SW 1271 (cell line): ENCODE measurements at places on chromosomes 12 and 14.

DNA sequence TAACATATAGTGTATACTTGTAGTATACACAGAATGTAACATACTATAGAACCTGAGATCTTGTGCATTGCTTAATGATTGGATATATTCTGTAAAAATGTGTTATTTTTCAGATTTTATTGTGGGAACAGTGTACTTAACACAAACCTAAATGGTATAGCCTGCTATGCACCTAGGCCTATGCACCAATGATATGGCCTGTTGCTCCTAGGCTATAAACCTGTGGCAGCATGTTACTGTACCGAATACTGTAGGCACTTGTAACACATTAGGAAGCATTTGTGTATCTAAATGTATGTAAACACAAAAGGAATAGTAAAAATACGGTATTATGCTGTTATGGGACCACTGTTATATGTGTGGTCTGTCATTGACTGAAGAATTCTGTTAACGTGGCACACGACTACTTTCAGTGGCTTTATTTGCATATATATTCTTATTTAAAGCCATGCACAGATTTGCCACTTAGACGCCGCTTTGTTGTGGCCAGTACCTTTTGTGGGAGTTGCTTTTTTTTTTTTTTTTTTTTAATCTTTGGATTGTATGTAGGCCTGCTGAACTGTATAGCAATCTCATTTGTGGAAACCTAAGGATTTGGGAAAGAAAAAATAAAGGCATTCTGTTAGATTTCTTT, 7.4 kb downstream of the PAPOLA start:
- no peak for DNase-seq

- DNase-seq: no peak
These were observed 2.6 kb downstream of the ETFRF1 start for GRCh38 chr12:25197608-25198007.

DNA sequence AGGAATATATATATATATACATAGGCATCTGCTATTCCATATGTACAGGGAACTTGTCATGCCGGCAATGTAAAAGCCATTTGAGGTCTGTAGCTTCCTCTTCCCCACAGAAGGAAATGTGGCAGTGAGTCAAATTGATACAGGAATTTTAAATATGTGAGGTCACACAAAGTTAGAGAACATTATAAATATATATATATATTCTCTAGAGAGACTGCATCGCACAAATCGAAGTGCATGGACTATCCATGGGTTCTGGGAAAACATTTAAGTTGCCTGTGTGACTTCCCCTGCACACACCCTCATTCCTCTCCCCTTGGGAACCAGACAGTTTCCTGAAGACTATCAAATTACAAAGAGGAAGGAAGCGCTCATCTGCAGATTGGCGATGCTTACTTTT, 100.9 kb upstream of the CCDC91 start:
- DNase-seq: no peak

DNA sequence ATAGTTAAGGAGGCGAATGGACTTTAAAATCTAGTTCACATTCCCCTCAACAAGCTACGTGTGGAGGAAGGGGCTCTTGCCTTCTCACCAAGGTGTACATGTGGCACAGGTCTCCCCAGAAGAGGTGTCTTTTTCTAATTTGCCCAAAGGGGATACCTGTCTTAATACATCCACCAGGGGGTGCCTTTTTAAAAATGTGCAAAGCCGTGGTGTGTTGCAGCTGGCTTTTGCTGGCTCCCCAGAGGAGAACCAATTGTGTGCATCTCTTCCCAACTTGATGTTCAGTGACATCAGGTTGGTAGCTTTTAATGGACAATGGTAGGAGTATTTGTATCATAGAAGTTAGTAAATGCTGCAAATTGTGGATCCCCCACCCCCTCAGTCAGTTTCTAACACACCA, 33.8 kb downstream of the CREBL2 start:
- peak; percentile 17 for DNase-seq

- DNase-seq: no peak
These were observed 11.7 kb downstream of the HSP90AA1 start for GRCh38 chr14:102075155-102075554.

GRCh38 chr14:49479432-49479831, 106.7 kb downstream of the RPS29 start:
- DNase-seq: no peak

DNA sequence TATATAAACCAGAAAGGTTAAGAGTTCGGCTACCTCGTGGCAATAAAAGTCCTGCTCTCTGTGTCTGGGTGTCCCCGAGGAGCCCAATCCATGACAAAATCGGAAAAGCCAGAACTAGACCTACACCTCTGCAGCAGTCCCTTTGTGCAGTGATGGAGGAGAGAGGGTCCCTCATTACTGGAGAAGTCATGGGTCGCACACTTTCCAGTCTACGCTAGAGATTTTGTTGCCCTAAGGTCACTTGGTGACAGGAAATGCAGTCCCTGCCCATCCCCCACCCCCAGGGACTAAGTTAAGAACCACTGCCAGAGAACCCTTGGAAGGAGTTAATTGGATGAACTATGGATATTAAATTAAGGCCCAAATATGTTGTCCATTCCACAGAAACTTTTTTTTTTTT, 104.4 kb upstream of the ATF7IP start:
- no peak for DNase-seq

DNA sequence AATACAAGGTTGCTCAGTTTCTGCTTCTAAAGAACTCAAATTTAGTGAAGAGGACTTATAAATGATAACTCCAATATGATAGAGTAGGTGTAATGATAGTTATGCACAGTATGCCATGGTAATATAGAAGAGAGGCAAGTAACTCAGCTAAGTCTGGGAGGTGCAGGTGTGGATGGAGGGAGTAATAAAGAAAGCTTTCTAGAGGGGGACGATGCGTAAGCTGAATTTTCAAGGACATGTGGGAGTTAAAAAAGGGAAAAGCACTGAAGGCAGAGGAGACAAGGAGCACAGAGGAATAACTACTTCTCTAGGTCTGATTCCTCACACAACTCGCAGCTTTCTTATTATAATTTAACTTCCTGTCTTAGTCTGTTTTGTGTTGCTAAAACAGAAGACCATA, 49.1 kb upstream of the ZDHHC17 start:
- no peak for DNase-seq

DNA sequence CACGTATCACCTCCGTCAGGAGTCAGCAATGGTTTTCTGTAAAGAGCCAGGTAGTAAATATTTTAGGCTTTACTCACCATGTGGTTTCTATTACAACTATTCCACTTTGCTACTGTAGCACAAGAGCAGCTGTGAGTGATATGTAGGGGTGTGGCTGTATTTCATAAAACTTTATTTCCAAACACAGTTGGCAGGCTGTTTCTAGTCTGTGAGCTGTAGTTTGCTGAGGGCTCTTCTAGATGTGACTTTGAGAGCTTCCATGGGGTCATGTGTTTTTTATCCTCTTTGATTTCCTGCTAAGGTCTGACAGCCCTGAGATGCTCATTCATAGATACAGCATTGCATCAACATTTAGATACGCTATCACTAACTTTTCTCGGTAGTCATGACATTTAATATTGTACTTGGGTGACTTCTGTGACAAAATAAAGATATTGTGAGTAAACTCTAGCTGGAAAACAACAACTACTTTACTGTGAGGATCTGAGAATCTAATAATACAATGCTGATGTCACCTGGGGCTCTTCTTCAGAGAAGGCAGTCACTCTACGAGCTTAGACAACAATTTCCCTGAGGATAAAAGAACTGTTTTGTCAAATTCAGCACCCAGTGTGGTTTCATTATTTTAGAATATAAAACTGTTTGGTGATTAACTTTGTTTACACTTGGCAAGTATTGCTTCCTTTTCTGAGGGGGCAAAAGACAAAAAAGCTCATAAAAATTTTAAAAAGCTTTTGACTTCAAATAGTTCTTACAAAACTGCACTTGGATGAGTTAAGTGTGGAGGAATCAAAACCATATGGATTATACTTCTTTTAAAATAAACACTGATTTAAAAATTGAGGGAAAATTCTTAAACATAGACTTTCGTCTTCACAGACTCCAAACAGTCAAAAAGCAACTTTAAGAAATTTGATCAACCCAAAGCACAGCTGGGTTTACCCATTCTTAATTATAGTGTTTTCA, 231.2 kb upstream of the DCN start:
- no peak for DNase-seq

DNA sequence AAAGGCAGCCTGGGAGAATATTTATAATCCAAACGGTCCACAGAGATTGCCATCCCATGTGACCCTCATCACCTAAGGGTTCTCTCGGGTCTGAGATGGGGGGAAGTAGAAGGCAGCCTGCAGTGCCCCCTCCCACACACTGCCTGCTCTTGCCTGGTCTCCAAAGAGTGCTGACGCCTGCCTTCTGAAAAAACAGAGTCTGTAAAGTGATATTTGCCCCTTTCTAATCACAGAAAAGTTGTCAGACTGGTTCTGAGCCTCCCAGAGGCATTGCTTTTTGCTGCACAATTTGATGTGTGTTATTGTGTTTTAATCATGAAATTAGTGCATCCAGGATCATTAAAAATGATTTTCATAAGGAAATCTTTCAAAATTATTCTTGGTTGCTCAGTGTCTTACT, 59.2 kb downstream of the TMEM30B start:
- no peak for DNase-seq
